Esophagus muscularis mucosa (tissue), 4 donors: ENCODE measurements at places on chromosomes 4 and X. TPM values are rescaled to one million over a fixed set of nuclear protein-coding genes. Genes with fewer than 3 reads are reported as not detected.

The PF4V1 gene
- not detected for total RNA-seq

The HSFX2 gene
- 0.45 TPM for total RNA-seq

The FDCSP gene
- not detected for total RNA-seq

DNA sequence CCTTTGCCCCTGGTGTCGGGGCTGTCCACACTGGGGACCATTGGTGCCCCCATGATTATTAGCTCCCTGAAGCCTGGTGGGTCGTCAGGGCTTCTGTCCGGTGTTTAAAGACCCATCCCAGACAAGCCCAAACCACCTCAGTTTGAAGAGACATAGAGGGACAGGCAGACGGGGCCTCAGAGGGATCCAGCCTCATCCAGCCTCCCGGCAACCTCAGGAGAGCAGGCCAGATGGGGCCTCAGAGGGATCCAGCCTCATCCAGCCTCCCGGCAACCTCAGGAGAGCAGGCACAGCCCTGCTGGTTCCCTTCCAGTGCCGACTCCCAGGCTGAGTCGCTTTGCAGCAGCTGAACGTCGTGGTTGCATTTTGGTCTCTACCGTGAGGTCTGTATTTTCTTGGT is 32.1 kb downstream of the PIGG start:
- H3K36me3 ChIP-seq, result peaks cover 34% of the 10 kb centered on the region
- no peak overlapping the region for H3K4me3 ChIP-seq
- no peak for DNase-seq

- H3K27ac ChIP-seq, result no peak overlapping the region
- H3K4me3 ChIP-seq, result no peak overlapping the region
- no peaks in the 10 kb centered on the region for H3K4me1 ChIP-seq
- H3K27me3 ChIP-seq, result no peaks in the 10 kb centered on the region
- H3K36me3 ChIP-seq, result no peaks in the 10 kb centered on the region
- DNase-seq, result no peak
These were observed 10.2 kb upstream of the CASK start for GRCh38 chrX:41933546-41933945.

DNA sequence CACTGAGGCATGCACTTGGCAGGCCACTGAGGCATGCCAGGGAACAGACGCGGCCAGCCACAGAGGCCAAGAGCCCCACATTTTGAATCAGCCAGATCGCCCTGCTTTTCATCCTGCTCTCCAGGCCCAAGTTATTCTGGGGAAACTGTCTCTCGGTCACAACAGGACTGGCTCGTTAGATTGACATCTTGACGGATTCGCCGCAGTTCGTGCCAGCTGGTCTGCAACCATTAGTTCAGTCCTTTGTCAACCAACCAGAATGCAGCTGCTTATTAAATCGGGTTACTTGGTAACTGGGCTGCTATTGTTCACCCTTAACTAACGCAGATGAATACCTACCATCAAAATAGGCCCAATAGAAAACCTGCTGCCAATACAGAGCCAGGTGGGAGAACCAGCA is 16.7 kb downstream of the CLDN34 start:
- DNase-seq, result no peak
- no peaks in the 10 kb centered on the region for H3K4me1 ChIP-seq
- H3K36me3 ChIP-seq, result no peaks in the 10 kb centered on the region
- no peak overlapping the region for H3K4me3 ChIP-seq
- H3K27me3 ChIP-seq, result no peaks in the 10 kb centered on the region

GRCh38 chrX:57156397-57157049 is 19.3 kb upstream of the SPIN2A start:
- no peak overlapping the region for H3K27ac ChIP-seq
- H3K27me3 ChIP-seq, result no peaks in the 10 kb centered on the region

- no peak overlapping the region for H3K27ac ChIP-seq
- no peaks in the 10 kb centered on the region for H3K4me1 ChIP-seq
- no peaks in the 10 kb centered on the region for H3K27me3 ChIP-seq
These were observed 19.5 kb upstream of the STARD8 start for GRCh38 chrX:68627986-68628385.

The BCOR gene
- 30.8 TPM for total RNA-seq

DNA sequence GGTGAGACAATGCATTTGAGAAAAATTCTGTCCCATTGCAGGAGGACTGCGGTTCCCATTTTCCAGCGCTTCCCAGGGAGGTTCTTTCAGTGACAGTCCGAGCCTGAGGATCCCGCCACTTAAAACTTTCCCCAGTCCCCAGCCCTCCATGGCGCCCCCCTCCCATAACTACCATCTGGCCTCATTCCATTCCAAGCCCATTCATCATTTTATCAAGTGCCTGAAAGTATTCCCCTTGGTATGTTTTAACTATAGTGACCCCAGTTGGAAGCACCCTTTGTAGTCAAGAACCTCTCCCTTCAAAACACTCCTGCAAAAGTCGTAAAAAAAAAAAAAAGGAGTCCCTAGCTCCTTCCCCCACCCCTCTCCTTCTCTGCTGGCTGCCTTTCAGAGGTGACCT is 1.2 kb downstream of the RASL11B start:
- H3K4me3 ChIP-seq, result peak overlapping the region; percentile 71
- H3K27ac ChIP-seq, result no peak overlapping the region
- no peaks in the 10 kb centered on the region for H3K27me3 ChIP-seq

The GNRHR gene
- total RNA-seq, result not detected

DNA sequence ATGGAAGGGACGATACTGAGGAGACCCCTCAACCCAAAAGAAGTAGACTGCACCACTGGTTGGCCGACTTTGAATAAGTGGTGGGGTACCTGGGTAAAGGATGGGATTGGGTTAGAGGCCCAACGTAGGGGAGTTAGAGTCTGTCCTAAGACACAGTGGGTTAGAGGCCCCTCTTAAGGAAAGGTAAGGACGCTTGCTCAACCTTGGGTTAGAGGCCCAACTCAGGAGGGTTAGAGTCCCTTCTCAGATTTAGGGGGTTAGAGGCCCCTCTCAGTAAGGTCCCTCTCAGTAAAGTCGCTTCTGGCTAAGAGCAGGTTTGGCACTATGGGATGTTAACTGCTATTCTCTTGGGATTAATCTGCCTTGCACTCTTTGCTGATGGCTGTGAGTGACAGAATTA is 81.3 kb downstream of the ACOX3 start:
- no peak overlapping the region for H3K4me3 ChIP-seq
- no peaks in the 10 kb centered on the region for H3K27me3 ChIP-seq
- no peaks in the 10 kb centered on the region for H3K36me3 ChIP-seq
- no peak for DNase-seq
- H3K4me1 ChIP-seq, result peaks cover 58% of the 10 kb centered on the region
- no peak overlapping the region for H3K27ac ChIP-seq

The IGFBP7 gene
- 712 TPM for total RNA-seq

The NR3C2 gene
- total RNA-seq, result 14.6 TPM

DNA sequence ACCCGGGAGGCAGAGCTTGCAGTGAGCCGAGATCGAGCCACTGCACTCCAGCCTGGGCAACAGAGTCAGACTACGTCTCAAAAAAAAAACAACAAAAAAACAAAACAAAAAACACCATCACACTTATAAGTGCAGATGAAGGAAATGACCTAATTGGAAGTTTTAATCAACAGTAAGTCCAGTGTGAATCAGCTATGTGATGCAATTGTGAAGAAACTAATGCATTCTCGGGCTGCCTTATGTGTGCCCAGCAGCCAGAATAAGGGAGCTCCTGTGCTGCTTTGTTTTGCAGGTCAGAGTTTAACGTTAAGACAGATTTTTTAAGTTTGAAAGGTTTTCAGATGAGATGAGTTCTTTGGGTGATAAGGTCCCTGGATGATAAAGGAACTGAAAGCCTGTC is 10.8 kb downstream of the DAPP1 start:
- H3K27me3 ChIP-seq, result no peaks in the 10 kb centered on the region
- no peaks in the 10 kb centered on the region for H3K36me3 ChIP-seq
- no peak overlapping the region for H3K4me3 ChIP-seq
- peaks cover 6% of the 10 kb centered on the region for H3K4me1 ChIP-seq
- DNase-seq, result no peak

GRCh38 chrX:15739886-15740285 is 1.8 kb downstream of the CA5B start:
- no peaks in the 10 kb centered on the region for H3K27me3 ChIP-seq
- DNase-seq, result no peak
- no peak overlapping the region for H3K27ac ChIP-seq
- no peaks in the 10 kb centered on the region for H3K36me3 ChIP-seq

DNA sequence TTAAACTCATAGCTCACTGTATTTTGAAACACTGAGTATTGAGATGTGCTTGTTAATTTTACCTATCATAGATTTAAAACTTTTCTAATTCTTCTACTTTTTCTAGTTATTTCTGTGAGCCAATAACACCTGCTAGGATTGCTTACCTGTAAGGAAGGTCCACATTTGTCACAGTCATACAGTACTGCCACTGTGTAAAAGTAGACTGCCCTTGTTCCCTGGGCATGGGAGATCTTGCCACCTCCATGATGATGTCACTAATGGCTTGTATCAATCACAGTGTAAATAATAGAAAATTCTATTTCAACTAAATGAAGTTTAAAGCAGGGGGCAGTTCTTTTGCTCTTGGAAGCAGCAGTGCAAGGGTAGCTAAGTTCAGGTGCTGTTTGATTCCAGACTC is 35.9 kb downstream of the GK start:
- H3K4me1 ChIP-seq, result no peaks in the 10 kb centered on the region
- no peaks in the 10 kb centered on the region for H3K27me3 ChIP-seq
- no peak overlapping the region for H3K27ac ChIP-seq
- DNase-seq, result no peak

DNA sequence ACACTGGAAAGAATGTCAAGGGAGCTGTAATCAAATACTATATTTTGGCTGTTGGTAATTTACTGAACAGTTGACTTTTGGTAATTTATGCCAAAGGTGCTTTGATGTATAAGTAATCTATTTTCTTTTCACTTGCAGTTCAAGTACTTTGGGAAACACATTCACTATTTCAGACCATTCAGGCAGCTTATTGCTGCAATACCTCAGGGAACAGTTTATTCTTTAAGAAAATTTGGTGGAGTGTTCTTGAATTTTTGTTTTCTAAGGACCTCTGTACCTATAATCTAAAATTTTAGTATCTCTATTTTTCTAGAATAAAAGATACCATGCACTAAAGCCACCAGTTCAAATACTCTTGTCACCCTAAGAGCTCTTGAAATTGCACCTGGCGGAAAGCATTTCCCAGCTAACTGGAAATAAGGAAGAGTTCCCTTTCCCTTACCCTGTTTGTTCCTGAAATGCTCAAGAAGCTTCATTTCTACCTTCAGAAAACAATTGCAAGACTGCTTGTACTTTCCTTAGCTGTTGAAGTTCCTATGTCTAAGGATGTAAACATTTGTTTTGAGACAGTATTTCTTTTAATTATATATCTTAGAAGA is 633.5 kb upstream of the FAT1 start:
- no peak overlapping the region for H3K27ac ChIP-seq
- H3K4me3 ChIP-seq, result no peak overlapping the region
- no peaks in the 10 kb centered on the region for H3K4me1 ChIP-seq
- no peaks in the 10 kb centered on the region for H3K36me3 ChIP-seq
- no peak for DNase-seq

DNA sequence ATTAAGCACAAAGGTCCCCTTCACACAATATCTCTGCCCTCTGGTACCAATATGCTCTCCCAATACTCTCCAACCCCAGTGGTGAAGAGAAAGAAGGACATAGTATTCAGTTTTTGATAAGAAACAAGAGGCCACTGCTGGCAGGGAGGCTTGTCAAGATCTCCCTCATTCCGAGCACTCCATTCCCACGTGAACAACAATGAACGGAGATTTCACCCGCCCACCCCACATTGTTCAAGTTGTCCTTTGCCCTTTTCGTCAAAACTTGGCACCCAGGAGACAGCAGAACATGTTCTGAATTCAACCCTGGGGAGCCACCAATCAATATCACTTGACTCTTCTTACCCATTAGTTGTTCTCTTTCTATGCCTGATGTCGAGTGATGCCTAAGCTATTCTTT is 54.2 kb upstream of the SLC25A4 start:
- no peak for DNase-seq
- H3K36me3 ChIP-seq, result no peaks in the 10 kb centered on the region

The PLP1 gene
- total RNA-seq, result 46.5 TPM

DNA sequence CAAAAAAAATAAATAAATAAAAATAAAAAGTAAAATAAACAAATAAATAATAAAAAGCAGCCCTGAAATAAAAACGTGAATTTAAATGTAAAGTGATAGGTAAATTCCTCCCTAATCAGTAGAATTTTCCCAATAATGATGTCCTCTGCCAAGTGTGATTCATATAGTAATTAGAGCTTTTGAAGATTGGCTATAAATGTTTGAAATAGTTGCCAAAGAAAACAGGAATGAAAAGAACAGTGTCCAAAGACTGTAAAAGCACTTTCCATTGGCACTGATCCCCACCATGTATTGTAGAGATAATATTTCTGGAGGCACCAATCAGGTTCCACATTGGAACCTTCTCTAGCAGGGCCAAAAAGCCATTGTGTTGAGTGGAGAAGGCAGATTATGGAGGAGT is 25.9 kb upstream of the SMARCAD1 start:
- no peaks in the 10 kb centered on the region for H3K27me3 ChIP-seq
- no peak for DNase-seq
- H3K4me1 ChIP-seq, result no peaks in the 10 kb centered on the region
- no peaks in the 10 kb centered on the region for H3K36me3 ChIP-seq
- no peak overlapping the region for H3K4me3 ChIP-seq
- H3K27ac ChIP-seq, result no peak overlapping the region

DNA sequence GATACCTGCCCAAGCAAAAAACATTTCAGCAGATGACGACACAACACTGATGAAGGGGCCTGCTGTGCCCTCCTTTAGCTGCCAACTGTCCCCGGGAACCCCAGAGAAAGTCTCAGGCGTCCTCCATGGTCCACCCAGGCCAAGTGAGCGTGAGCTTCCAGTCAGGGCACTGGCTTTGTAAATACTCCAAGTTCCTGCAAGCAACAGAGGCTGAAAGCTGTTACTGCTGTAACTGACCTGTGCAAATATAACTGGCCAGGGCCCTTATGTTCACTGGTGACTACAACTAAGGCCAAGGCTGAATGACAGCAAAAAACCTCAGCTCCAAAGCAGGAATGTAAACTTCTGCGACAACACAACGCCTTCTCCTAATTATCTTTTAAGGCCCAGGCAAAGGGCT is 8.2 kb downstream of the WDR1 start:
- H3K36me3 ChIP-seq, result peaks cover 55% of the 10 kb centered on the region
- H3K27me3 ChIP-seq, result no peaks in the 10 kb centered on the region
- H3K27ac ChIP-seq, result peak overlapping the region; percentile 93
- H3K4me3 ChIP-seq, result peak overlapping the region; percentile 1
- H3K4me1 ChIP-seq, result peaks cover 100% of the 10 kb centered on the region
- DNase-seq, result no peak

The HTN1 gene
- not detected for total RNA-seq

DNA sequence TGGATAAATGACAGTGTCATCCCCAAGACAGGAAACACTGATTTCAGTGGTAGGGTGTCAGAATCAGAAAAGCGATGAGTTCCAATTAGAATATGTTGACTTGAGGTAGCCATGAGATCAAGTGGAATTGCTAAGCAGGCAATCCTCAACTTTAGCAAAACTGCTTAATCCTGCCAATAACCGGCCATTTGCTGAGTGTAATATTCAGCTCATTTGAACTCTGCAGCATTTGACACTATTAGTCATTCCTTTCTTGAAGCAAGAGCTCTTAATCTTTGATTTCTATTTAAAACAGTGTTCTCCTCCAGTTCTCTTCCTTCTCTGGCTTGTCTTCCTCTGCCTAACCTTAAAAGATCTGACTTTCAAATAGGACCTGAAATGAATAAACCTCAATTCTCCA is 68.7 kb upstream of the DCLK2 start:
- H3K27ac ChIP-seq, result no peak overlapping the region
- no peak overlapping the region for H3K4me3 ChIP-seq
- peaks cover 17% of the 10 kb centered on the region for H3K4me1 ChIP-seq
- H3K36me3 ChIP-seq, result no peaks in the 10 kb centered on the region
